ENCODE measurements at places on chromosomes 11 and 22.
A peak's percentile ranks its signal among the peaks of the same experiment; 100 is the strongest.

- no peak for DNase-seq
Measured at GRCh38 chr11:121958971-121959325, 157.1 kb downstream of the BLID start.

GRCh38 chr22:42608136-42608822 lies 6.4 kb downstream of the POLDIP3 start:
- no peak for DNase-seq

DNA sequence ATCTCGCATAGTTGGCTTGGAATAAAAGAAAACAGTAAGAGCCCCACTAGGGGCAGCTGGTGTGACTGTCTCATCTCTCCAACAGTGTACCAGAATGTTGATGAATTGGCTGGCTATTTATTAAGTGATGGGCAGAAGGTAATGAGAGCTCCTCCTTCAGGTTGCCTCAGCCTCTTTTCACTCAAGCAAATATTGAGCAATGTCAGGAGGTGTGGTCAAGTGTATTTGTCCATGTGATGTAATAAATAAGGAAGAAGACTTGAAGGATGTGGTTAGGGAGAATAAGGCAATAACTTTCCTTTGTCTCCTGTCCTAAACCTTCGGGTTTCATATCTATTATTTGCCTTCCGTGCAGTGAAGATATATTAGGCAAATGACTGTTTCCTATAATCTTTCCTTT lies at the start of gene TCN1:
TSS of gene TCN1 (minus strand) at position 91 of the 400 bp plus-strand sequence. CDS start at position 74, 17 bp downstream.
- DNase-seq: no peak

DNA sequence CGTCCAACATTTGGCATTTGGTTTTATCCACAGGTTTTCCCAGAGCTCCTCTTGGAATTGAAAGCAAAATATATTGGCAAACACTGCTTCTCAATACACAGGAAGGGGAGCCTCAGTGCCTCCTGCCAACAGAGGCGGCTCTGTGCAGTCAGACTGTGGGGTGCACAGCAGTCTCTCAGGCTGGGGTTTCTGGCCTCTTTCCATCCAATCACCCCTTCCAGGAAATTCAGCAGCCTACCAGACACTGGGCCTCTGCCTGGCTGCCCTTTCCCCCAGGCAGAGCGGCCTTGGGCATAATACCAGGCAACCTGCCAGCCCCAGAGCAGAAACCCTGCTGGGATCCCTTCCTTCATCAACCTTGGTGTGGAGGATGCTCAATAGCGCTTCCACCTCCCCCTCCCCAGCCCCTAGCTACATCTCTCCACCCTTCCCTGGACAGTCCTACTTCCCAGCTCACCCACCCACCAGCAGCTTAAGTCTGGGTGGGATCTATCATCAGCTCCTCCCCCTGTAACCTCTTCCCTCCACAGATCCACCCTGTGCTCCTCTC lies 17.8 kb upstream of the RAPSN start:
- DNase-seq: no peak

DNA sequence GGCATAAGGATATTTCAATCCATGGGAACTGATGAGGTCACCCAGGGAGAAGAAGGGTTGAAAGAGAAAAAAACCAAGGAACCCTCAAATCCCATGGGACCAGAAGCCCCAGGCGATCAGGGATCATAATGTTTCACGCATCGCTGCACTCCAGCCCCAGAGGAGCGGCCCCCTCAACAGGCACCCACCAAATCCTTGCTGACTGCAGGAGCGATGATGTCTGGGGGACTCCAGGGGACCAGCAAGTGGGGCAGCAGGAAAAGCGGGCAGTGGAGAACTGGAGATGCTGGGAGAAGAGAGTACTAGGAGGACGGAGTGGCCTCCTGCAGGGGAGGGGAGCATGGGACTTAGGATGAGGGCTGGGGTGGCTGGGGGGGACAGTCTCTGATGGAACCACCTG lies 47.7 kb upstream of the LINC01488 start:
- DNase-seq: no peak

GRCh38 chr22:22820626-22821025 lies 67.0 kb upstream of the IGLL5 start:
- no peak for DNase-seq

DNA sequence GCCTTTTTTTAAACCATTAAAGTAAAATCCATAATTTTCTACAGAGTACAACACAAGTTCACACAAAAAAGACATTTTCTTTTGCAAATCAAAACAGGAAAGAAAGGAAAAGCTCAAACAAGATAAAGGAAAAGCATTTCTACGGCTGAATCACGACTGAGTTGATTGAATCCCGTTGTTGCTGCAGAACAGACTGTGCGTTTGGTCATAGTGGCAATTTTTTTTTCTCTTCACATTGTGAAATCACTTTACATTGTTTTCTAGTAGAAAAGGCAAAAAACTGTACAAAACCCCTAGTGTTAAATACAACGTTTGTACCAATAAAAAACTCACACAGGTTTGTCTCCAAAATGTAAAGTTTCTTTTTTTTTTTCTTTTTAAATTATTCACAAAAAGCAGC lies 17.3 kb upstream of the RAPSN start:
- DNase-seq: no peak

- DNase-seq: no peak
Measured at GRCh38 chr22:38262051-38262795, 10.6 kb downstream of the TMEM184B start.

DNA sequence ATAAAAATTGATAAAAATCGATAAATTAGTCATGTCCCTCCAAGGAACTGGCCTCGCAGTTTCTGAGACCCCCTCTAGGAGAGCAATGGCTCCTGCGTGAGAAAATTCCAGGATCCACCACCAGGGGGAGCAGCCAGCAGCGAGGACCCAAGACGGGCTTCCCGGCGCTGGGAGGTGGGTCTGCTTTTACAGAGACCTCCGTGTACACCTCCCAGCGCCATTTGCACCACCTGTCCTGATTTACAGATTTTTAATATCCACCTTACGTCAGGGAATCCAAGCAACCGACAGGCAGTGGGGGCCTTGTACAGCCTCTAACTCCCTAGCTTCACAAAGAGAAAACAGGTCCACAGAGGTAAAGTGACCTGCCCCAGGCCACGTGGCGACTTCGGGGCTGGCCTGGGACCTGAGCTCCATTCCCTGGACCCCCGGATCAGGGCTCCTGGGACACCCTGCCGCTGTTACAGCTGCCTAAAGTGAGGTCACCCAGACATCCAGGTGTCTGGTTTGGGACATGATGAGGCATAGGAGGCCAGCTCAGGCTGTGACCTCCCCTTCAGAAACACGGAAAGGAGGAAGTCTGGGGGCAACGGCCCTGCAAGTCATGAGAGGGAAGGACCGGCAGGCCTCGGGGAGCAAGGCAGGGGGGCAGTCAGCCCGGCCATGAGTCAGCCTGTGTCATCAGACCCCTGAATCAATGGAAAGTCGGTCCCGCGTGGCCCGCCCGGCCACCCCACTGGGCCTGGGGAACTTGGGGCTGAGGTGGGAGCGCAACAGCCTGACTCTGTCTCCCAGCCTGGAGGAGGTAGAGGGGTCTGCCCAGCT lies 3.5 kb downstream of the OSM start:
- no peak for DNase-seq

DNA sequence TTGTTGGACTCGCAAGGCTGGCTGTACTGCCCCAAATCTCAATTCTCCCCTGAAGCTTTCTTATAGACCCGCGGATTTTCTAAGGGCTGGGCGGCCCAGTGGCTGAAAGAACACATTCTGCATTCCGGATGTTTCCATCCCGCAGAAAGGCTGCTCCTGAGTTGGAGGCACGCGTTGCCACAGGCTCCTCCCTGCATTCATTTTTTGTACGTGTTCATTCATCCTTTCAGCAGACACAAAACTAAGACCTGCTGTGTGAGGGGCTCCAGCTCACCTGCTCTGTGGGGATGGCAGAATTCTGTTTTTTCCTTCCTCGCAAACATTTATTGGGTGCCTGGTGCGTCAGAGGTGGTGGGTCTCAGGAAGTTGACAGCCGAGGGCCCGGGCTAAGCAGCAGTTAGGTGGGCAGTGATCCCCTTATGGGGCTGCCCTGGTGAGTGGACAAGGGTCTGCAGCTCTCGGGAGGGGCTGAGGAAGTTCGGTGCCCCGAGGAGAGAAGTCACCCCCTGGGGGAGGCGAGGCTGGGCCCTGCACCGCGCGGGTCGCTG lies 23.7 kb downstream of the SHANK3 start:
- no peak for DNase-seq

- no peak for DNase-seq
Measured at GRCh38 chr11:128848815-128849455, 18.2 kb downstream of the KCNJ1 start.

- DNase-seq: no peak
Measured at GRCh38 chr22:43860126-43860525, 2.2 kb downstream of the SULT4A1 start.

DNA sequence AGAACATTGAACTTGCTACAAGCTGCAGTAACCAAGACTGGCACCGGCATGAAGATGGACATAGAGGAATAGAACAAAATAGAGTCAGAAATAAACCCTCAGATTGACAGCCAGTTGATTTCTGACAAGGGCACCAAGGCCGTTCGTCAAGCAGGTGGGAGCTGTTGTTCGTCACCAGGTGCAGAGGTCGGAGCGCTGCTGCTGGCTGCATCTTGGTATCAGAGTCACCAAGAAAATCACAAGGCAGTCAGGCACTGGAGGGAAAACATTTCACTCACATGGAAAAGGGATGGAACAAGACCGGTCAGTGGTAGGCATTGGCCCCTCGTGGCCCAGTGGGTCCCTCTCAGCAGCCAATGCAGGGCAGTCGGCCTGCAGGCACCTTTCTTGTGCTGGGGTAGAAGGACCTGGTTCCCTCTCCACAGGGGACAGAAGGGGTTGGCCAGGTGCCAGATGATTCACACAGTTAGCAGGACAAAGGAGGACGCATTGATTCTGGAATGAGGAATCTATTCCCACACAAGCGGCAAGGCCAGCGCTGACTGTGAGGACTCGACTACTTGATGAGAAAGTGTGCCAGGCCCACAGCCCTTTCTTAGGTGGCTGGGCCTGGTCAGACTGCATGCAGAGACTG lies 115.8 kb upstream of the FGF3 start:
- DNase-seq: no peak

DNA sequence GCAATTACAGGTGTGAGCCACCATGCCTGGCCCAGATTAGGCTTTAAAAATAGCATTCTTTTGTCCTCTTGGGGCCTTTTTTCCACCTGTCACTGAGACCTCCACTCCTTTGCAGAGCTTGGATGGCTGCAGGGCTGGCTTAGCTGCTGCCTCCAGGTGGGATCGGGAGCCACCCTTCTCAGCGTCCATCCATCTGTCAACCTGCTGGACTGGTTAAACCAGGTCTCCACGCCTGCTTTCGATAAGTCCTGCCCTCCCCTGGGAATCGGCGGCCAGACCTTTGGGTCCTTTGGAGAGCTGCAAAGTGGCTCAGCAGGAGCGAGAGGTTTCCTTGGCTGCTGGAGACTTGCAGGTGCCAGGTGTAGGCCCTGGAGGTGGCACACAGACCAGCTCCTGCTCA lies 23.4 kb upstream of the GRAMD4 start:
- DNase-seq: peak; percentile 29

DNA sequence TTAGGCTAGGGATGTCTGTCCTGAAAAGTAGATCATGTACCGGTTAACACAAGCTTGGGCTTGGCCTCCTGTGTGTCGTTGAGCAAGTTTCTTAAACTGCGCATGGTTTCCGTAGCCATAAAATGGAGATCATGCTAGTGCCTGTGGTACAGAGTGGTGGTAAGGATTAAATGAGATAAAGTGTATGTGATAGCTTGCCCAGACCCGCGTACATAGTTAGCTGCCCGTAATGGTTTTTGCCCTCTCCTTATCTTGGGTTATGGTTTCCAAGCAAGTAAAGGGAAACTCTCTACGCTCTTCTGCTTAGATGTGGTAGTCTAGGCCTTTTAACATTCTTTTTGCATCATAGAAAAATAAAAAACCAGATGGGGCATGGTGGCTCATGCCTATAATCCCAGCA lies 11.0 kb upstream of the PTPRJ start:
- DNase-seq: no peak

DNA sequence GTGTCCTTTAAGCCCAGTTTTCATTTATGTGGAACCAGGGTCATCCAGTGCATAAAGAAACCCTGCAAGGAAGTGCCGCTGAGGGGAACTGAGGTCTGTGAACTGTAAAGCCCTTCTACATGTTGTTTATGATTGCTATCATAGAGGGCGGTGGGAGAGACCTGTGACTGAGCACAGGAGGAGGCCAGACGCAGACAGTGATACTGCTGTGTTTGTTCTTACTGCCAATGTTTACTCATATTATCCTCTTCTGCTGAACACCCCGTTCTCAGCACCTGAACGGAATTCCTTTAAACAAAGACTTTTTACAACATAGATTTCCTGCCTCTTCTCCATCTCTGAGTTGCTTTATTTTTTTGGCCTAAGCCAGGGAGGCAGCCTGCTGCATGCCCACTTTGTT lies 967 bp upstream of the GALNT18 start:
- no peak for DNase-seq

GRCh38 chr11:93510196-93510873 lies 32.9 kb downstream of the SMCO4 start:
- DNase-seq: no peak

- no peak for DNase-seq
Measured at GRCh38 chr11:128852327-128853023, 14.6 kb downstream of the KCNJ1 start.
